ENCODE measurements at places on chromosomes 3 and 15.

DNA sequence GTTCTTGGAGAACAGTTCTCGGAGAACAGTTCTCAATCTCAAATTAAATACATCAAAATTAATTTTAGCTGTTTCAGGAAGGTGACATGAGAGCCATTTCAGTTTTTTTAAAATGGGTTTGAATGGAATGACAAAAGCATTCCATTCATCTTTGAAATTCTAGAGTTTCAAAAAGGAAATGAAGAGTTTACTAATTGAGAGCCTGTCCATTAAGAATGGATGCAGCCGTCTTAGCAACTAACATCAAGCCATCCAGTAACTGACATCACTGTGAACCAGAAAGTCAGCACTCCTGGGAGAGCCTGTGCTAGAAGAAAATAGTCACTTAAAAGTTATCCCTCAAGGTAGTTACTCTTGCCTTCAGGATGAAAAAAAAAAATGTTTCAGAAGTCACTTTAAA lies 47.0 kb upstream of the FSTL1 start:
- DNase-seq = no peak

GRCh38 chr15:70580958-70581357 lies 182.4 kb downstream of the UACA start:
- DNase-seq = no peak

DNA sequence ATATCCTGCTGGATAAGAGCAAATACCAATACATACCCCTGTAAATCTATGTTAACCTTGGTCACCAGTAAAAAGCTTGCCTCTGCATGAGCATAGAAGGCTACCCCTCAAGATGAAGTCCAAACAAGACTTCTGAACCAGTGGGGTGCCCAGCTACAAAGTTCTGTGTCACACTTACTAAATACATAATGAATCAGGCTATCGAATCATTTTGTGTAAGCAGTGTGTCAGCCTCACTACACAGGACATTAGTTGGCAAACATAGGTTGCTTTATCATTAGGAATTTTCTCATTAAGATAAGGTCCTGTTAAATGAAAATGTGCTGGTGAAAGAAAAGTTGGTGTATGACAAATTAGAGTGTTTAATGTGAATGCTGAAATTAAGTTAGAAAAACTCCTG lies 452.0 kb downstream of the MFSD1 start:
- DNase-seq = no peak

- no peak for DNase-seq
These were observed 50.6 kb downstream of the SLC6A6 start for GRCh38 chr3:14452740-14453710.

DNA sequence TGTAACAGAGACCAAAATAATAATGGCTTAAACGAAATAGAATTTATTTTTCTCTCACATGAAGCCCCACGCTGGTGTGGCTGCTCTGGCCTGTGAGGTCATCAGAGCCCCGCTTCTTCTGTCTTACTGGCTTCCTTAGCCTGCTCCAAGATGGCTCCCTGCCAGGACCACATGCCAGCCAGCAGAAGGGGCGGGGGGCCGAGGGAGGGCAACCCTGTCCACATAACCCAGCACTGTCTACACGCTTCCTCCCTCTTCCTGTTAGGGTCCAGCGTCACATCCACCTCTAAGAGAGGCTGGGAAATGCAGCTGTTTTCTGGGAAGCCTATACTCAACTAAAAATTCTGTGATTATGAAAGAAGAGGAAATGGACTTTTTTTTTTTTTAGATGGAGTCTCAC lies 107.9 kb upstream of the DLG1 start:
- no peak for DNase-seq

GRCh38 chr3:118859950-118860349 lies 174.7 kb downstream of the IGSF11 start:
- no peak for DNase-seq

- DNase-seq = no peak
These were observed 50.8 kb downstream of the SUSD5 start for GRCh38 chr3:33167716-33168336.

- no peak for DNase-seq
These were observed 25.2 kb downstream of the PAQR5 start for GRCh38 chr15:69323893-69324430.

DNA sequence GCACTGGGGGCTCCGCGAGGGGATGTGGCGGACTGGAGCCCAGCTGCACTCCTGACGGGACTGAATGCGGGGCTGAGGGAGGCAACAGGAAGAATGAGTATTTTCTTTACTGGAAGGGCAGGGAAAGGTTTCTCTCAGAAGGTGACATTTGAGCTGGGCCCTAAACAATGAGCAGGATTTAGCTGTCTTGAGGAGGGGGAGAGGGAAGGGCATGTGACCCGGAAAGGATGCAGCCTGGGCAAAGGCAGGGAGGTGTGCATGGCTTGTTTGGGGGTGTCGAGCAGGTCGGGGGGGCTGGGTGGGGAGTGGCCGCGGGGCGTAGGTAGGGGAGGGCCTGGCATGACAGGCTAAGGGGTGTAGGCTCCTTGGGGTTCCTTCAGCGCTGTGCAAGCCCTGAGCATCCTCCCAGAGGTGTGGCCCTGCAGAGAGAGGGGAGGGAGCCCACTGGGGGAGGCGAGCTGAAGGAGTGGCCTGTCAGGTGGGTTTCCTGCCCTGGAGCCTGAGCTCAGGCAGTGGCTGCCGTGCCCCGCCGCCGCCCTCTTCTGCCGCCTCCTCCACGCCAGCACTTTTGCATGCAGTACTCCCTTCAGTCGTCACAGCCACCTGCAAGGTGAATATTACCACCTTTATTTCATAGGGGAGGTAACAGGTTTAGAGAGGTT lies 17.2 kb upstream of the ANKDD1A start:
- DNase-seq = peak; percentile 83

- no peak for DNase-seq
These were observed 383.2 kb upstream of the ADAMTS9 start for GRCh38 chr3:65070968-65071367.

- DNase-seq = no peak
These were observed 136.4 kb upstream of the GOLGA6L4 start for GRCh38 chr15:84099181-84099580.

DNA sequence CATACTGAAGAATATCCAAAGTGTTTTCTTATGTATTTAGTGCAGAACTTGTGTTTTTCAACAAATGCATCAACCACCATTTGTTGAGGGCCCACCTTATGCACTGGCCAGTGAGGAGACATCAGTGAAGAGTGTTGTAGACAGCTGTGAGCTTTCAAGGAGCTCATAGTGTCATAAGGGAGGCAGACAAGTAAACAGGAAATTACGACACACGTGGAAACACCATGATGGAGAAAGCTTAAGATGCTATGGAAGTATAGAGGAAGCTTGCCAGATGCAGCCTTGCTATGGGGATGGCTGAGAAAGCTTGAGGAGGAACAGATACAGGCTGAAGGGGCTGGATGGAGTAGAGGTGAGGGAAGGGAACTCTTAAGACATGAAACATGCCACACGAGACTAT lies 50.8 kb upstream of the PSMD6 start:
- DNase-seq = no peak

DNA sequence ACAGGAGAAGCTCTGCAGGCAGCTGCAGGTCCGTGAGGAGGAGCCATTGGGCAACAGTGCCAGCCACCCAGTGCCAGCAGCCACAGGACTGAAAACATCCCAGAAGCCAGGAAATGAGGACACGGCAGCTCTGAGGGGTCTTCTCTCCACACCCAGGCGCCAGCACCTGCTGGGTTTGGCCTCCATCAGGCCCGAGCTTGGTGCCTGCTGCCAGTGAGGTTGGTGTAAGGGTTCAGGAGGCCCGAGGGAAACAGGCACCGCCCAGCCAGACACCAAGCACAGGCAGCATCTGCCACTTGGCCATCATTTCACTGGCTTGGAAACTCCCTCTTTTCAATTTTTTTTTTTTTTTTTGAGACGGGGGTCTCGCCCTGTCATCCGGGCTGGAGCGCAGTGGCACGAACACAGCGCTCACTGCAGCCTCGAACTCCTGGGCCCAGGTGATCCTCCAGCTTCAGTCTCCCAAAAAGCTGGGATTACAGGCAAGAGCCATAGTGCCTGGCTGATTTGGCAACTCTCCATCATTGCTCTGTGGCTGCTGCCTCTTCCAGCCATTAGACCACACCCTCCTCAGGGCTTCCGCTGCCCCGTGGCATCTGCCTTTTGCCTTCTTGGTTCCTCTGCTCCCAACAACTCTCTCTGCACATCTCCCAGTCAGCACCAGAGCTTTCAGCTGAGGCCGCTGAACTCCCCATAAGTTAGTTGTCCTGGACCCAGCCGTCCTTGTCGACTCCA lies 1.5 kb upstream of the ITIH3 start:
- no peak for DNase-seq

- no peak for DNase-seq
These were observed 329.1 kb upstream of the ROBO1 start for GRCh38 chr3:80096909-80097308.

GRCh38 chr3:186383026-186383993 lies 21.3 kb upstream of the DGKG start:
- no peak for DNase-seq

Measured in stimulated activated CD4-positive, alpha-beta T cell treated with anti-CD3 and anti-CD28 coated beads, Interleukin-15, amount 100 ng/mL, for 24 hours (primary cell).